ENCODE measurements at places on chromosomes 13 and 19.

- DNase-seq: no peak
These were observed 8.2 kb upstream of the LAMP1 start for GRCh38 chr13:113288880-113289279.

GRCh38 chr13:99275093-99275469 lies 16.9 kb upstream of the GPR18 start:
- peak; percentile 33 for DNase-seq

- no peak for DNase-seq
These were observed 338.8 kb upstream of the DACH1 start for GRCh38 chr13:72205773-72206172.

GRCh38 chr19:41398598-41398997 lies 980 bp downstream of the BCKDHA start:
- no peak for DNase-seq

GRCh38 chr13:96844616-96845015 lies 149.7 kb downstream of the OXGR1 start:
- DNase-seq: no peak

Measured in T-helper 22 cell (primary cell).